Sigmoid colon (tissue), 7 donors: ENCODE measurements at places on chromosomes 2 and 18. TPM values are rescaled to one million over a fixed set of nuclear protein-coding genes. Genes with fewer than 3 reads are reported as not detected.
A peak's percentile ranks its signal among the peaks of the same experiment; 100 is the strongest.

DNA sequence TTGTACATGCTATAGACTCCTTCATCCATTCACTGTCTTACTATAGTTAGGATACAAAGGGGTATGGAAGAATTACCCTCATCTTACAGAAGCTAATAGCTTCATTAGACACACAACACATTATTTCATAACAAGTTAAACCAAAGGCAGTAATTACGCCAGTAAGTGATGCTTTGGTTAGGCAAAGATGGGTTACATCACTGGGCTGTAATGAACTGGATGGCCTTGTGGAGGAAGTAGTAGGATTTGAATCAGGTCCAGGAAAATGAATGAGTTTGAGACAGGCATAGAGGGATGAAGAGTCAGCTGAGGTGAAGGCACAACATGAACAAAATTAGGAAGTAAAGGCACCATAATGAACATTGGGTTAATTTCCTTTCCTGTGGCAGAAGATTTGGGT lies 80.1 kb downstream of the SOCS6 start:
- no peaks in the 10 kb centered on the region for H3K36me3 ChIP-seq
- no peak for DNase-seq
- no peaks in the 10 kb centered on the region for H3K27me3 ChIP-seq
- no peak overlapping the region for H3K27ac ChIP-seq

- no peak overlapping the region for H3K27ac ChIP-seq
- H3K4me3 ChIP-seq = no peak overlapping the region
- H3K36me3 ChIP-seq = peaks cover 14% of the 10 kb centered on the region
- DNase-seq = no peak
Measured at GRCh38 chr2:63882395-63883105, 40.9 kb downstream of the UGP2 start.

- peak overlapping the region; percentile 78 for H3K4me3 ChIP-seq
- H3K27me3 ChIP-seq = no peaks in the 10 kb centered on the region
- H3K36me3 ChIP-seq = peaks cover 9% of the 10 kb centered on the region
- H3K27ac ChIP-seq = peak overlapping the region; percentile 100
- peaks cover 59% of the 10 kb centered on the region for H3K4me1 ChIP-seq
- DNase-seq = peak; percentile 61
Measured at GRCh38 chr2:240561325-240561971, 1.3 kb downstream of the DUSP28 start.

DNA sequence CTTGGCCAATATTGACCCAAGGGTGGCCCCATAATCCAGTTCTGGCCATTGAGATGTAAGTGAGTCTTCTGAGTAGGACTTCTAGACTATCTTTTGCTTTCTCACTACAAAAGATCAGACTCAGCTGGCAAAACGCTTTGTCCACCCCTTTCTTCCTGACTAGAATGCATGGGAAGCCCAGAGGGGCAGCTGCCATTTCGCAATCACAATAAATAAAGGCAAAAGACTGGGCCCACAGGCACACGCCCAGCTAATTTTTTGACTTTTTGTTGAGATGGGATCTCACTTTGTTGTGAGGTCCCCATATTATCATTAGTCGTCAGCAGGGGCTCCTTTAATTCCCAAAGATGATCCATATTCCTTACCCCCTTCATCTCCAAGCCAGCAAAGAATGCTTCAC lies 41.1 kb upstream of the SGPP2 start:
- DNase-seq = no peak
- H3K36me3 ChIP-seq = no peaks in the 10 kb centered on the region
- no peaks in the 10 kb centered on the region for H3K4me1 ChIP-seq
- no peak overlapping the region for H3K4me3 ChIP-seq
- no peaks in the 10 kb centered on the region for H3K27me3 ChIP-seq

DNA sequence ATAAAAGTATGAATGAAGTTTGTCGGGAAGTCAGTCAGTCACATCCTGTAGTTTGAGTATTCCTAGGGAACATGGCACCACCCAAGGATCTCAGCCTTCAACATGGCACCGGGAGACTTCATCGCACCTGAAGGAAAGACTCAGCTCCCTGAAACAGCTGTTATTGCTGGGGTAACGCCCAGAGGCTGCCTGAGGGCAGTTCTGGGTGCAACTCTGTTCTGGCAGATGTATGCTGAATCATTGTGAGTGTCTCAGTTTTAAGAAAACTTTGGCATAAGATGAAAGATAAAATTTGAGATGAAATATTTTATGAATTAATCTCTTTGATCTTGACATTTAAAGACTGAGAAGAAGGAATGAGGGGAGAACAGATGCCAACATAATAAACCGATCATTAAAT lies 49.9 kb upstream of the SERPINB2 start:
- no peak overlapping the region for H3K27ac ChIP-seq
- H3K27me3 ChIP-seq = no peaks in the 10 kb centered on the region
- no peaks in the 10 kb centered on the region for H3K4me1 ChIP-seq
- no peaks in the 10 kb centered on the region for H3K36me3 ChIP-seq

STARD6 gene
- total RNA-seq = not detected

DYNC2LI1 gene
- 32.1 TPM for total RNA-seq

EVA1A gene
- total RNA-seq = not detected

MREG gene
- total RNA-seq = 1.1 TPM
